Mucosa of gallbladder (tissue), 1 donor: ENCODE measurements at places on chromosomes 7 and 10.

GRCh38 chr10:43739161-43739560 is 90.5 kb upstream of the ZNF32 start:
- no peak for DNase-seq

- peak; percentile 5 for DNase-seq
Measured at GRCh38 chr10:79923669-79924068, 25.2 kb downstream of the SFTPD start.

DNA sequence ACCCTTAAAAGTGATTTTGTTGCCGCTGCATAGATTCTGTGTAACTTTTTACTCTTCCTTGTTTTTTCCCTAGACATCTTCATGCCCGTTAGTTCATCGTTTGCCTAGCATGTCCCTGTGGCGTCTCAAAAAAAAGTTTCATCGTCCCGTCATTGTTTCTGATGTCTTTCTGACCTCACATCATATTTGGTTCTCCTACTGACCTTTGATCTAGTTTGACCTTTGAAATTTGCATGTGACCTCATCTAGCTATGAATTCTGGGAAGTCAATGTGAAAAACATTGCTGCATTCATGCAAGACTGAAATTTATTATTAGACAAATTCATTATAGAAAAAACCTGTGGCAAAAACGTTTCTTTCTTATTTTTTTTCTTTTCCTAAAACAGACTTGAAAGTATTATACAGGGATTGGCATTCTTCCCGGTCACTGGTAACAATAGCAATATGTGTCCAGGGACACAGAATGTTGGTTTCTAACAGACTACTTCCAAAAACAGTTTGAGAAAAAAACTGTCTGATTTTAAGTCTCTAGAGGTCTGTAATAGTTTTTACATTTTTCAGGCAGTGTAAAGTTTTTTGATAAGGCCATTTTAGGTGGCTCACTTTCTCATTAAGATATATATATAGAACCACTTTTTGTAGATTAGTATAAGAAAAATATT is 280.9 kb downstream of the USP6NL start:
- DNase-seq: no peak

DNA sequence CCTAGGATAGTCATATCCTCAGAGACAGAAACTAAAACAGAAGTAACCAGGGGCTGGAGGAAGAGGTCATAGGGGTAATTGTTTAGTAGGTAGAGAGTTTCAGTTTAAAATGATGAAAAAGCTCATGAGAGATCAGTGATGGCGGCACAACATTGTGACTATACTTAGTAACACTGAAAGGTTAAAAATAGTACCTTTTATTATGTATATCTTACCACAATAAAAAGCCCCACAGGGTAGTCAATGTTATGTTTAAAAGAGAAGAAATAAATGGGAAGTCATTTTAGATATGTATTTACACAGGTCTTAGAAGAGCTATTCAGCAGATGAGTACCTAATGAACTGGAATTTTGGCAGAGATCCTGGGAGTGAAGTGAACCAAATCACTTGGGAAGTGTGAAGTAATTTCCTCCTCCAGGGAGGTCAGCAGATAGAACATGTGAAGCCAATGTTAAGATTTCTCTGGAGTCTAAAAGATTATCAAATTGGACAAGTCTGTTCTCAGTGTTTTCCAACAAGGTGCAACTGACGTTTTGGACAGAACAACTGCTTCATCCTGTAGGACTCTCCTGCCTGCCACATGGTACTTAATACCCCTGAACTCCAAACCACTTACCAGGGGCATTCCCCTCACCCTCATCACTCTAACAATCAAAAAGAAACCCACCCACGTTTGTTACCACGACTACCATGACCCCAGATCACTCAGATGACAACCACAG is 6.4 kb downstream of the CDCA7L start:
- DNase-seq: no peak

DNA sequence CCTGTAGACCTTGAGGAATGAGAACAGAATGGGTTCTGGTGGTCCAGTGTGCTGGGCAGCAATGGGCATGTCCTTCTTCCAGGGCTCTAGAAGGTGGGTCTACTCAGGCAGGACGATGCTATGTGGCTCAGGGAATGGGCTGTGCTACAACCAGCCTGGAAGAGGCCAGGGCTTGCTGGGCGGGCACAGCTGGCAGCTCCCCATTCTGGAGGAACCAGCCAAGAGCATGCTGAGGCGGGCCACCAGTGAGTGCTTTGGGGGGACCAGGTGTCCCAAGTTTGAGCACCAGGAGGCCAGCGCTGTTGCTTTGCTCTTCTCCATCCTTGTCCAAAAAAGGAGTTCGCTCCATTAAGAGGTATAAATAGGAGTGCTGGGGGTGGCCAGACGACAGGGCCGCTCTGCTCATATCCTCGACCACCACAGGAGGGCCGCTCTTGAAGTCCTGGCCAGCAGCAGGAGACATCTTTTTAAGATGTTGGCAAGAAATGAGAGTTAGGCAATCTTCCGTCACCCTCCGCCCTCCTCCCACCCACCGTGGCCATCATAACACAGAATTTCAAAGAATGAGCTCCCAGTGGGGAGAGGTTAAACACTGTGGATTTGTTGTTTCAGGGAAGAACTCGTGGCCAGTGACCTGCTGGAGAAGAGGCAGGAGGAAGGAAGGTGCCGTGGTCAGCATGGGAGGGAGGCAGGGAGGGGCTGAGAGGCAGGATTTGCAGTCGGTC is 141.3 kb downstream of the GRK5 start:
- DNase-seq: peak; percentile 20

- no peak for DNase-seq
Measured at GRCh38 chr10:29987471-29987870, 71.9 kb downstream of the JCAD start.
